ENCODE measurements at places on chromosomes 7 and 10. TPM values are rescaled to one million over a fixed set of nuclear protein-coding genes. Genes with fewer than 3 reads are reported as not detected.

- no peak for DNase-seq
Observed at GRCh38 chr10:100746784-100747455, 1.5 kb downstream of the PAX2 start.

Gene PRPF18
- total RNA-seq = 21.2 TPM

- no peak for DNase-seq
Observed at GRCh38 chr7:3312583-3312982, 11.5 kb downstream of the SDK1 start.

- DNase-seq = no peak
Observed at GRCh38 chr10:30176776-30177533, 117.6 kb upstream of the JCAD start.

DNA sequence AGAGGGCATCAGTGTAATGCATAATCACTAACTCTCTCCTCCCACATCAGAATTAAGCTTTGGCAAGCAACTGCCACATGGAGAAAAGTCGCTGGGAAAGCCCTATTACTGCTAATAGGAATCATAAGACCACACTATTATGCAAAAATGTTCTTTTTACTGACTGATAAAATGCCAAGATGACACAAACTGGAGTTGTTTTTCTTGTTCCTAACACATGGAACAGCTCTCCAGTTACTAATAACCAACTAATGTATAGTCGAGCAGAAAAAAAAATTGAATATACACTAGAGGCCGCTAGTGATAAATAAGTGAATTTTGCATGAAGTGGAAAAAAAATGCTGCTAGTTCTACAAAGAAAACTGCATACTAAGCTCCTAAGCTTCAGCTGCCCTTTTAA, 165.6 kb downstream of the TPK1 start:
- DNase-seq = no peak

Gene SORCS1
- total RNA-seq = not detected

DNA sequence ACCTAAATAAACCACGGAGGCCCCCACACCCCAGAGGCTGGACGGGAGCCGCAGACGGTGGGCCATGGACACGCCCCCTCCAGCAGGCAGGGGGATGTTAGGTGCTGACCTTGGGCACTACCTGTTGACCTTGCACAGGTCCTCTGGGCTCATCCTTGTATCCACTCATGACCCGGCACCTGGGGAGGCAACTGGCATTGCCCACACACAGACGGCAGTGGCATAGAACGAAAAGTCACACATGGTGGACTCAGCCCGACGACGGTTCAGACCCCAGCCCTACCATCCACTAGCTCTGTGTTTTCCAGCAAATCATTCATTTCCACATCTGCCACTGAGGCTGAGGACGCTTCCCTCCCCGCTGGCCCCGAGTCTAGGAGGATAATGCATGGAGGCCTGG, 247.7 kb upstream of the PPP2R2D start:
- no peak for DNase-seq

DNA sequence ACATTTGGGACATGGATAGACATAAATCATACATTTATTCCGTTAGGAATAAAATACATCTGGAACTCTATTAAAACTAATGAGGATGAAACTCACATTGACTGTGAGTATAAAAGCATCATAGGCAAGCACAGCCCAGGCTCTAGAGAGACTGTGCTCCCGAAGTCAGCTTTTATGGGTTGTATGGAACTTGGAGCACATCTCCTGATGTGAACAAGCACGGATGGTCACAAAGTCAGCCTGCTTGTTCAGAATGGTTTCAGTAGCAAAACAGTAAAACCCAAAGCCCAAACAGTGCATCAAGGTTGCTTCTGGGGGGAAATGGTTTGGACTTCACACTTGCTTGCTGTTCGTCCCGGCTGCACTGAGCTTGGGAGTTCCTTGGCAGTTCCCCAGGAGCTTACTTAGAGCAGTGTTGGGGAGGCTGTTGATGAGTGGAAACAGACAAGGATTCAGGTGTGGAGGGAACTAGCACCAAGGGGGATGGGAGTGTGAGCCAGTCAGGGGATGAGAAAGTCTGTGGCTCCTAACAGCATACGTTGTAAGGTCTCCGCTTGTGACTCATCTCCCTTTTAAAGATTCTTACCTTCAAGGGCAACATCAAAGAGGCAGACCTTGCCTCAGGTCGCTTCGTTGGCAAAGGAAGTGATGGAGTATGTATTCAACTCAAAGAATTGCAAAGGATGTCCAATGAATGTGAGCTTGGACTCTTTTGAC, 19.7 kb upstream of the ITGA8 start:
- DNase-seq = no peak

GRCh38 chr10:65708057-65708456, 1217.8 kb upstream of the LRRTM3 start:
- DNase-seq = no peak

DNA sequence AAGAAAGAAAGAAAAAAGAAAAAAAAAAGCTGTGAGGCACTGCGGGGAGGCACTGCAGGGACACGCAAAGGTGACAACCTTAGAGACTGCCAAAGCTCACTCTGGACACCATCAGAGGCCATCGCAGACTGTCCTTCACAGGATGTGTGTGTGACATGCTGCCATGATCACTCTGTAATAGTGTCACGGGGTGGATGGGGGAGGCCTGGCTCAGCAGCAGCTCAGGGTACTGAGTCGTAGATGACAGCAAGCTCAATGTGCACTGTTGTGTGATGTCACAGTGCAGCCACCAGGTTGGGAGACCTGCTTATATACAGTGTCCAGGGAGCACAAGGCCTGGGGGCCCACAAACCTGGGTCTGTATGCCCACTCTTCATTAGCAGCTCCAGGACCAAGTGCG, 83.3 kb downstream of the SLIT1 start:
- no peak for DNase-seq

- DNase-seq = no peak
Observed at GRCh38 chr7:47827871-47828270, 120.4 kb downstream of the PKD1L1 start.

DNA sequence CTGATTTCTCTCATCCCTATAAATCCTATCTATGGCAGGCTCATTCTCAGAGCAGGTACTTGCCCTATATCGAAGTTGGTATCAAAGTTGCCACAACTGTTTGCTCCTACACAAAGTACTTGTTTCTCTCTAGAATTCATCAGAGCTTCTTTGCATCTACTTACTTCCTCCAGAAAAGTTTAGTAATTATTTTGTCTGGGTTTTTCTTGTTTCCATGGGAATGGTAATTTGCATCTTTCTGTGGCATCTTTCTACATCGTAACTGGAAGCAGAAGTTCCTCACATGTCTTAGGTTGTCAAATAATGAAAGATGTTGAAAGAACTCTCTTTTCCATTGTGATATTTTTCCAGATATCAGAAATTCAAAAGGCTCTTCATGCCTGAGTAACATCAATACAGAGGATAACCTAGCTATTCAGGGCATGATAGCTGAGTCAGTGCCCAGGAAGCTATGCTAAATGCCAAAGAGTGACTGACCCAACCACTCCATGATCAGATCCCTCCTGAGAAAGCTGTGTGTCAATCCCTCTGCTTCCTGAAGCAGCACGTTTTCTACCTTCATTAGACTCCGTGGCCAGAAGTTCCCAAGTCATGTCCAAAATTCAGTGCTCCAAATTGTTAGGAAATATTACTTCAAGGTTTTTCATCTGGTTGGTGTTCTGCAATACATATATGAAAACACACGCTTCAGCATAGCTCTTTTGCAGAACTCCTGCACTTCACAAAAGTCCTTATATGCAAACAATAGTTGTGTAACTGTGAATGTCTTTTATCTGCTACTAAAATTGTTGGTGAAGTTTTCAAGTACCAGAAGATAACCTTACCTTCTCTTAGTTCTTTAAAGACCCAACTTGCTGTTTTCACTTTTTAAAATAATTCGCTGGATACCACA, 216.5 kb downstream of the VTI1A start:
- peak; percentile 77 for DNase-seq

DNA sequence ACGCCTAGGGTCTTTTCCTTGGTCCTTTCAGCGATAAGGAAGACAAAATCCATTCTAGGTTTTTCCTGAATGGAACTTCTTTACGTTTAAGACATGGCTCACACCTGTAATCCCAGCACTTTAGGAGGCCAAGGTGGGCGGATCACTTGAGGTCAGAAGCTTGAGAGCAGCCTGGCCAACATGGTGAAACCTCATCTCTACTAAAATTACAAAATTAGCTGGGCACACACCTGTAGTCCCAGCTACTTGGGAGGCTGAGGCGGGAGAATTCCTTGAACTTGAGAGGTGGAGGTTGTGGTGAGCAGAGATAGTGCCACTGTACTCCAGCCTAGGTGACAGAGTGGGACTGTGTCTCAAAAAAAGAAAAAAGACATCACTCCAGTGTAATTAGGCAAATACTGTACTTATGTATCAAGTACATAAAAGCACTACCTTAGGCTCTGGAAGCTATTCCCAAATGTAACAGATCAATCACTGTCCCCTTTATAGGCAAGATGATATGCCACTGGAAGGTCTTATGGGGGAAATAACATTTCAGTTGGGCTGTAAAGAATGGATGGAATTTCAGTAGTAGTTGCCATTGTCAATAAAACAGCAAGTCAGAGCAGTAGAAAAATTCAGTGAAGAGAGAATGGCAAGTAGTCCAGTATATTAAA, 5.7 kb downstream of the STK17A start:
- DNase-seq = no peak

DNA sequence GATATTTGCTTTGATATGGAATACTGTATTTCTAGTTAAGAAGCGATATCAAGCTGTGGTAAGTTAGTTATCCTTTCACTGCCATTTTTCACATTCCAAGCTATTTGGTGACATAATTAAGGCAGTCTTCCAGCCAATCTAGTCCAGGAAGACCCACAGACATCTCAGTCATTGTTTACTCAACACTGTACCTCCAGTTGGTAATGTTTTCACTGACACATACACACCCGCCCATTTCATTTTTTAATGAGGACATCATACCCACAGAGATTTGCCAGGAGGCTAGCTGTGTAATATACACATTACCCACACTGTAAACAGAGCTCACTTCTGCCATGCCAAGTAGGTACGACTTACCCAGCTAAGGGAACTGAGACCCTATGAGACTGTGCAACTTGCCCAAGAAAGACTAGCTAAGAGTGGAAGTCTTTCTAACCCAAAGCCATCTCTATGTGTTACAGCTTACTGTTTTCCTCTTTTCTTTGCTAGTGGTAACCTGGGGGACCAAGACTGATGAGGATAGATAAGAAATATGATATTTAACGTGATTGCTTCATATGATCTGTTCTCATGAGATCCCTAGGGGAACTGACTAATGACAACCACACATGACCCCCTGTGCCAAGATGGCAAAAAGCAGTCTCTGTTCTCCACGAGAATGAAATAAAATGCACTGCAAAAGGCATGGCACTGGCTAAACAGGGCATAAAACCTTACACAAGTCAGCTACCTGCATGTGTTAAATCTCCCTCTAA, 179.0 kb downstream of the DGKI start:
- peak; percentile 92 for DNase-seq

Measured in HFFc6 (cell line).